ENCODE measurements at places on chromosomes 16 and 17. TPM values are rescaled to one million over a fixed set of nuclear protein-coding genes. Genes with fewer than 3 reads are reported as not detected.

CPHXL2 gene
- total RNA-seq, result not detected

DNA sequence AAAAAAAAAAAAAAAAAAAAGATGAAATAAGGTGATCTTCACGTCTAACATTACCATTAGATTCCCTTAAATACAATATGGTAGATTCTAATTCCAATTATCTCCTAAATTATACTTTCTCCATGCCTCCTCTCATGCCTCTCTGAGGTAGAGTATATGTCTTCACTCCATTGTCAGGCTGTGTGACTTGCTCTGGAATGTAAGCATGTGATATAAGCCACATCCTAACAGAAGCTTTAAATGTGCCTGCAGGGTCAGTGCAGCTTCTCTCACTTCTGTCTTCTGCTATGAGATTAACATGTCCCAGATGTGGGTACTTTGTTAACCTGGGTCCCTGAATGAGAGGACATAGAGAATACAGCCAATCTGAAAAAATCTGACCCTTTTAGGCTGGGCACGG, 32.6 kb downstream of the MED13 start:
- no peak overlapping the region for H3K4me3 ChIP-seq
- no peak for DNase-seq
- H3K36me3 ChIP-seq, result peaks cover 41% of the 10 kb centered on the region
- H3K27ac ChIP-seq, result no peak overlapping the region
- peaks cover 8% of the 10 kb centered on the region for H3K4me1 ChIP-seq
- H3K27me3 ChIP-seq, result no peaks in the 10 kb centered on the region

DNA sequence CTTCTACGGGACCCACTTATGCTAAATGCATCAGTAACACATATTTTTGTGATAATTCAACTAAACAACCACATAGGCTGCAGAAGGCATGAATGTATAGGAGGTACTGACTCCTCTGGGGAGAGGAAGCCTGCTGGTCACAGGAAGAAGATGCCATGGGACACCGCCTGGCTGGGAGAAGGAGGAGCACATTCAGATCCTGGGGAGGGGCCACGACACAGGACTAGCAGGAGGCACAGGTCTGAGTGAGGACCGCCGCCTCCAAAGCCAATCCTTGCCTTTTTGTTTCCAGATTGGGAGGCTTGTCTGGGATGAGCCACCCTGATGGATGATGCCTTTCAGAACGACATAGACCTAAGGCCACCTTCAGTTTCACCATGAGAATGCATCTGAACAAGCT, 34.6 kb downstream of the MBTPS1 start:
- H3K4me3 ChIP-seq, result no peak overlapping the region
- no peaks in the 10 kb centered on the region for H3K27me3 ChIP-seq
- H3K27ac ChIP-seq, result no peak overlapping the region
- H3K36me3 ChIP-seq, result peaks cover 90% of the 10 kb centered on the region

DNA sequence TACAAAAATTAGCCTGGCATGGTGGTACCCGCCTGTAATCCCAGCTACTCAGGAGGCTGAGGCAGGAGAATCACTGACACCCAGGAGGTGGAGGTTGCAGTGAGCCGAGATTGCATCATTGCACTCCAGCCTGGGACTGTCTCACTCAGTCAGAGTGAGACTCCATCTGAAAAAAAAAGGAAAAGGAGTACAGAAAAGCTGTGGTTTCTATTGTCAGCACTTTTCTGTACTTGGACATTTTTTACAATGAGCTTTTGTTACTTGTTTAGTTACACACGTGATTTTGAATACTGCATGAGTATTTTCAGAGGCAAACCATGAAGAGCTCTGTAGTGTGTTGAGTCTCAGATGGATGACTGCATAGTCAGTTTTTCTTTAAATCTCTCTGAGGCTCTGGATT, 26.3 kb downstream of the ZC3H18 start:
- peaks cover 53% of the 10 kb centered on the region for H3K4me1 ChIP-seq
- no peak overlapping the region for H3K27ac ChIP-seq
- H3K4me3 ChIP-seq, result no peak overlapping the region
- peak; percentile 22 for DNase-seq
- H3K36me3 ChIP-seq, result peaks cover 38% of the 10 kb centered on the region

- no peaks in the 10 kb centered on the region for H3K27me3 ChIP-seq
- DNase-seq, result no peak
- no peaks in the 10 kb centered on the region for H3K36me3 ChIP-seq
- no peak overlapping the region for H3K27ac ChIP-seq
- no peak overlapping the region for H3K4me3 ChIP-seq
These were observed 145.5 kb upstream of the PMFBP1 start for GRCh38 chr16:72317446-72317845.

DNA sequence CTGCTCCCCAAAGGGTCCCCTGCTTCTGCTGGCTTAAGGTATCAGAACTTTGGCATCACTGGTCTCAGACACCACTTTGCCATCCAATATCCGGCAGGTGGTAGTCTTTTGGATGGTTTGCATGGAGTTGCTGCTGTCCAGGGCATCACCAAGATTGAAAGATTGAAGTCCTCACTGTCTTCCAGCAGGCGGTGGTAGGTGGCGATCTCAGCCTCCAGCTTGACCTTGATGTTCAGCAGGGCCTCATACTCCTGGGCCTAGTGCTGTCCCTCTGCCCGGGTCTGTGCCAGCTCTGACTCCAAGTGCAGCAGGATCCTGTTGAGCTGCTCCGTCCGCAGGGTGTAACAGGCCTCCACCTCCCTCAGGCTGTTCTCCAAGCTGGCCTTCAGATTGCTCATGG, 43.0 kb upstream of the TMEM97 start:
- no peaks in the 10 kb centered on the region for H3K27me3 ChIP-seq
- H3K27ac ChIP-seq, result no peak overlapping the region
- H3K4me3 ChIP-seq, result no peak overlapping the region
- H3K36me3 ChIP-seq, result no peaks in the 10 kb centered on the region
